ENCODE measurements at places on chromosomes 1 and 21.
A peak's percentile ranks its signal among the peaks of the same experiment; 100 is the strongest.

- no peak overlapping the region for H3K27ac ChIP-seq
- H3K36me3 ChIP-seq: no peaks in the 10 kb centered on the region
- H3K4me1 ChIP-seq: no peaks in the 10 kb centered on the region
- peaks cover 18% of the 10 kb centered on the region for H3K27me3 ChIP-seq
- no peak overlapping the region for H3K4me3 ChIP-seq
These were observed 3.0 kb downstream of the TENT5B start for GRCh38 chr1:27009601-27010197.

DNA sequence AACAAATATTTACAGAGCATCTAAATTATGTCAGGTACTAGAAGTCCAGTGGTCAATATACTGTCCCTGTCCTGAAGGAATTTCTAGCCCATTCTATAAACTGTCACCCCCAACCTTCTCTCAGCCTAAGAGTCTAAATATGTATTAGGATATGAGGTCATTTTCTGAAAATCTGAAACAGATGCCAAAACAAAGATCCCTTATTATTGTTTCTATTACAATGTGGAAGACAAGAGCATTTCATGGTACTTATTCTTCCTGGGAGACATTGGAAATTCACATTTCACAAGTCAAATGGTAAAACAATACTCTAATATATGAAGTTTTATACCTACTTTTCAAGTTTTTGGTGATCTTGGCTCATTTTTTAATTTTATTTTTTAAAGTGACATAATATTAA lies 2.6 kb downstream of the CLCA1 start:
- no peaks in the 10 kb centered on the region for H3K4me1 ChIP-seq
- no peaks in the 10 kb centered on the region for H3K36me3 ChIP-seq
- no peak overlapping the region for H3K4me3 ChIP-seq
- no peak for DNase-seq
- H3K27me3 ChIP-seq: peaks cover 10% of the 10 kb centered on the region
- H3K27ac ChIP-seq: no peak overlapping the region

DNA sequence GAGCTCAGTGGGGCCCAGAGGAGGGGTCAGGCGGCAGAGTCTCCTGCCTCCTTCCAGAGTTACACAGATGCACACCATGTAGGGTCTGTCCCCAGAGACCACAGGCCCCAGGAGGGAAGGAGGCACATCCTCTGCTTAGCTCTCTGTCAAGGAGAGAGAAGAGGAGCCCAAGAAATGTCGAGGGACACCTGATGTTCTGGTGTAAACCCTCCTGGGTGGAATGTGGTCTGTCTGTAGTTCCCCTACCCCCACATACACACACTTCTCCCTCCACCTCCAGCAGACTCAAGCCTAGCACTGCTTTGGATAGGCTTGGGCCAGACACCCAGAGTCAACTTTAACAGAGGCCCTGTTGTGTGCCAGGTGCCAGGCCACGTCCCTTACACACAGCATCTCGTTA lies 34.2 kb downstream of the KIF21B start:
- no peak overlapping the region for H3K4me3 ChIP-seq
- no peaks in the 10 kb centered on the region for H3K4me1 ChIP-seq
- DNase-seq: no peak
- H3K36me3 ChIP-seq: peaks cover 41% of the 10 kb centered on the region
- no peaks in the 10 kb centered on the region for H3K27me3 ChIP-seq
- peak overlapping the region; percentile 49 for H3K27ac ChIP-seq

GRCh38 chr1:84887261-84887934 lies 5.6 kb downstream of the LPAR3 start:
- peaks cover 11% of the 10 kb centered on the region for H3K27me3 ChIP-seq
- no peak for DNase-seq
- no peak overlapping the region for H3K27ac ChIP-seq
- peaks cover 5% of the 10 kb centered on the region for H3K4me1 ChIP-seq

GRCh38 chr1:167082511-167083027 lies 7.6 kb downstream of the GPA33 start:
- H3K27me3 ChIP-seq: no peaks in the 10 kb centered on the region
- no peak for DNase-seq
- H3K27ac ChIP-seq: no peak overlapping the region

GRCh38 chr1:19799230-19800075 lies at the start of gene TMCO4:
Gene TMCO4, minus strand, starts transcription at chr1:19799916. Its CDS starts 19,158 bp downstream, at chr1:19780758.
- H3K36me3 ChIP-seq: peaks cover 12% of the 10 kb centered on the region
- peak within 1 kb of the TSS; percentile 92 for H3K27ac ChIP-seq
- H3K27me3 ChIP-seq: no peaks in the 10 kb centered on the region
- peak; percentile 71 for DNase-seq
- peak within 1 kb of the TSS; percentile 75 for H3K4me3 ChIP-seq
- peaks cover 24% of the 10 kb centered on the region for H3K4me1 ChIP-seq

DNA sequence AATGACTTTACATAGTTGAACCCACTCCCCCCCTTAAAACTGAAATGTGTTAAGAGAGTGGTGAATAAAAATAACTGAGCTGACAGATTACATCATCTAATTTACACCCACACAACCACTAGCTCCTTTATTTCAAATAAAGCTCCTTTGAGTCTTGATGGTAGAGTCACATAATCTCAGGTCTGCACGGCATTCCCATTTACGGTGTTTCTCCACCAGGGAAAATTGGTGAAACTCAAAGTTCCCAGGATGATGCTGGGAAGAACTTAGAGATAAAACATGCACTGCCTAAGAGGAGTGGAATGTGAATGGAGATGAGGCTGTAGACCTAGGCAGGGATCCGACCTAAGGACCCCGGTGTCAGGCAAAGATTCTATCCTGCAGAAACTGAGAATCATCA lies 727.8 kb upstream of the ADAMTS5 start:
- H3K36me3 ChIP-seq: no peaks in the 10 kb centered on the region
- no peaks in the 10 kb centered on the region for H3K4me1 ChIP-seq
- H3K4me3 ChIP-seq: no peak overlapping the region

DNA sequence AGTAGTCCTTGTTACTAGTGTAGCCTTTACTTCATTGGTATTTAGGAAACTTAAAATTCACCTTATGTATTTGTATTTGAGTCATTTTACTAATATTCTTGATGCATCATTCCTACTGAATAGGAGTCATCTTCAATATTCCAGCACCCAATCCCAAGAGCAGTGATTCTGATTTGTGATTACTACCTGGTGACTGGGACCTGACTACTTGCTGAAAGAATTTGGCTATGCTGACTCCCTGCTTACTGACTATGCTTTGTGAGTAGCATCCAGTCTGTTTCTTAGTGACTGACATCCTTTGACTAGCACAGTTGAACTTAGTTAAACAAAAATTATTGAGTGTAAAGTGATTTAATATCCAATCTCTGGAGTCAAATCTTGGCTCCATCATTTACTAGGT lies 129.9 kb upstream of the NEGR1 start:
- peaks cover 1% of the 10 kb centered on the region for H3K27me3 ChIP-seq
- no peaks in the 10 kb centered on the region for H3K4me1 ChIP-seq
- no peak overlapping the region for H3K4me3 ChIP-seq
- DNase-seq: no peak

- H3K27me3 ChIP-seq: no peaks in the 10 kb centered on the region
- DNase-seq: no peak
- H3K4me1 ChIP-seq: peaks cover 3% of the 10 kb centered on the region
- no peak overlapping the region for H3K27ac ChIP-seq
- H3K36me3 ChIP-seq: no peaks in the 10 kb centered on the region
These were observed 123.7 kb upstream of the KIF26B start for GRCh38 chr1:245031041-245031440.

- H3K4me1 ChIP-seq: peaks cover 42% of the 10 kb centered on the region
- H3K27ac ChIP-seq: peak overlapping the region; percentile 67
- peaks cover 5% of the 10 kb centered on the region for H3K36me3 ChIP-seq
- DNase-seq: peak; percentile 65
- peak overlapping the region; percentile 19 for H3K4me3 ChIP-seq
- H3K27me3 ChIP-seq: no peaks in the 10 kb centered on the region
These were observed 49.5 kb downstream of the LUZP1 start for GRCh38 chr1:23118957-23119792.

Measured in activated CD8-positive, alpha-beta T cell treated with anti-CD3 and anti-CD28 coated beads for 36 hours (primary cell).